GM12865 (cell line): ENCODE measurements at places on chromosomes 5 and 9.

- no peak for DNase-seq
Measured at GRCh38 chr5:143124593-143124992, 278.9 kb downstream of the NR3C1 start.

DNA sequence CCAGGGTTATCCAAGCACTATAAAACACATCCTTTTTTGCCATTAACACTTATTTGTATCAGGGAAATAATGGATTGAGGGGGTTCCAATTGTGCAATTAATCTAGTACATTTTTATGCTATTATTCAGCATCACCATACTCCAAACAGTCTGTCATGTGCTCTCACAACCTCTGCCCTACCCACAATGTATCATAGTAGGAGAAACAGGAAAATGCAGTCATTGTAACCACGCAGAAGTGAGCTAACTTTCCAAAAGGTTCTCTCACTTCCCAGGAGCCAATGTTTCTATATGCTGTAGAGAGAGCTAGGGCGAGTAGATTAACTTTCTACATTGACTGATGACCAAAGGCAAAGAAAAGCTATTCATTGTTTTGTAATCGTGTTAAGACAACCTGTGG is 29.8 kb downstream of the DAB2 start:
- DNase-seq, result no peak

DNA sequence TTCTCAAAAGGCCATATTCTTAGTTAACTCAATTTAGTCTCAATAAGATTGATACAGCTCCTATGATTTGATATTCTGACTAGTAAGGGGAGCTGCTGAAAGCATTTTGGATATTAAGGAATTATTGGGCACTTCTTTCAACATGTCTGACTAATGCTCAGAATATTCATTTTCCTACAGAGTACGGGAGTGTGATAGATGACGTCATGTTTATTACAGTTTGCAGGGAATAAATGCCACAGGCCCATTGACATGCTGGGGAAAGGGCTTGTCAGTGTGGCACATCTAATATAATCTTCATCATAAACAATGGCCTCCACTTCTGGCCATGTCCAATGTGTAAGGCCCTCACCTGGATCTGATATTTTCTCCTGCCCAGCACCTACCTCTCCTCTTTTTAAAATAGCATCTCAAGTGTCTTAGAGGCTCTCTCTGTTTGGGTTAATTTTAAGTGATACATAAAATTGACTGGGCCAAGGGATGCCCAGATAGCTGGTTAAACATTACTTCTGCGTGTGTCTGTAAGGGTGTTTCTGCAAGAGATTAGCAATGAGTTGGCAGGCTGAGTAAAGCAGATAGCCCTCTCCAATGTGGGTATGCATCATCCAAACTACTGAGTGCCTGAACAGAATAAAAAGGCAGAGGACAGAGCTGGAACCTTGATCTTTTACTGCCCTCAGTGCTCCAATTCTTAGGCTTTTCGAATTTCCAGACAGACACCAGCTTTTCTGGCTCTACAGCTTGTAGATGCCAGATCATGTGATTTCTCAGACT is 99.3 kb downstream of the SLC24A2 start:
- DNase-seq, result no peak

- DNase-seq, result no peak
Measured at GRCh38 chr5:111859031-111859430, 102.0 kb upstream of the NREP start.
